ENCODE measurements at places on chromosomes 11 and 22.
A peak's percentile ranks its signal among the peaks of the same experiment; 100 is the strongest.

DNA sequence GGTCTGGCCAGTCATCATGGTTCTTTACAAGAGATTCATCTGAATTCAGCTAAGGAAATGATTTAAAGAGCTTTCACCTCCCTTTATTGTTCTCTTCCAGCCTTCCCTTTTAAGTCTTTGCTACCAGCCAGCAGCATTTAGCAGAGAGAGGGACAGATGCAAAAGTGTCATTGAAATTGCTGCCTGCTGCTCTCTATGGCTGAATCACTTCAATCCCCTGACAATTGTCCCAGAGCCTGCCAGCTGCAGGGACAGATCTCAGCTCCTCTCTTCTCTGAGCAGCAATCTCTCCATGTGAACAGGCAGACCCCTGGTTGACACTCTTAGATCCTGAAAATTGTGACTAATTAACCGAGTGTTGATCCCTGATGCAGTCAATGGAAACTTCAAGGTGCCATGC lies 816.9 kb upstream of the CCDC90B start:
- DNase-seq = no peak

GRCh38 chr22:43008509-43008908 lies 6.4 kb downstream of the PACSIN2 start:
- no peak for DNase-seq

DNA sequence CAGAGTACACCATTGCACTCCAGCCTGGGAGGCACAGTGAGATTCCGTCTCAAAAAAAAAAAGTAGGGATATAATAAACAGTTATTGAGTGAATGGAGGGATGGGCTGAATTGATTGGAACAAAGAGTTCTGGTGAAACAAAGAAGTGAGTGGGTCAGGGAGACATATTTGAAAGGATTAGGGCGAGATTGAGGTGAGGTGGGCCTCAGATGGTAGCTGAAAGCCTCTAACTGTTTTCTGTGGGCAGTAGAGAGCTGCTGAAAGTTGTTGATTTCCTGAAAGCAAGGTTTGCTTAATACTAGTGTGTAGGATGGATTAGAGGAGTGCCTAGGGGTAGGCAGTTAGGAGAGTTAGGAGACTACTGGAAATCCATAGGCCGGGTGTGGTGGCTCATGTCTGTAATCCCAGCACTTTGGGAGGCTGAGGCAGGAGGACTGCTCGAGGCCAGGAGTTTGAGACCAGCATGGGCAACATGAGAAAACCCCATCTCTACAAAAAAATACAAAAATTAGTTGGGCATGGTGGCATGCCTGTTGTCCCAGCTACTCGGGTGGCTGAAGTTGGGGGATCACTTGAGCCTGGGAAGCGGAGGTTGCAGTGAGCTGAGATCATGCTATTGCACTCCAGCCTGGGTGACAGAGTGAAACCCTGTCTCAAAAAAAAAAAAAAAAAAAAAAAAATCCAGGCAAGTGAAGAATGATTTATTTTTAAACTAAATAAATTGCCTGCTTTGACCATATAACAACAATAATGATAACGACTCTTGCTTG lies 41.4 kb upstream of the PTPRJ start:
- DNase-seq = no peak

- DNase-seq = no peak
These were observed 7.7 kb upstream of the NCR3LG1 start for GRCh38 chr11:17343907-17344306.

DNA sequence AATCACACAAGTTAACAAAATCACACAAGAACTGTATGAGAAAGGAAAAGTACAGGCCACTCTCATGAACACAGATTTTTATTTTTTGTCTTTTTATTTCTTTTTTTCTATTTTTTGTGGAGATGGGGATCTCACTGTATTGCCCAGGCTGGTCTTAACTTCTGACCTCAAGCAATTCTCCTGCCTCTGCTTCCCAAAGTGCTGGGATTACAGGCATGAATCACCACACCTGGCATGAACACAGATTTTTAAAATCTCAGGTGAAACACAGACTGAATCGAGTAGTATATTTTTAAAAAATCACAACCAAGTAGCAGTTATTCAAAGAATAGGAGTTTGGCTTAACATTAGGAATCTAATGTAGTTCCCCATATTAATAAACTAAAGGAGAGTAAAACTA lies 18.3 kb downstream of the RNF169 start:
- no peak for DNase-seq

- no peak for DNase-seq
These were observed 124.3 kb upstream of the FGF3 start for GRCh38 chr11:69943506-69943905.

DNA sequence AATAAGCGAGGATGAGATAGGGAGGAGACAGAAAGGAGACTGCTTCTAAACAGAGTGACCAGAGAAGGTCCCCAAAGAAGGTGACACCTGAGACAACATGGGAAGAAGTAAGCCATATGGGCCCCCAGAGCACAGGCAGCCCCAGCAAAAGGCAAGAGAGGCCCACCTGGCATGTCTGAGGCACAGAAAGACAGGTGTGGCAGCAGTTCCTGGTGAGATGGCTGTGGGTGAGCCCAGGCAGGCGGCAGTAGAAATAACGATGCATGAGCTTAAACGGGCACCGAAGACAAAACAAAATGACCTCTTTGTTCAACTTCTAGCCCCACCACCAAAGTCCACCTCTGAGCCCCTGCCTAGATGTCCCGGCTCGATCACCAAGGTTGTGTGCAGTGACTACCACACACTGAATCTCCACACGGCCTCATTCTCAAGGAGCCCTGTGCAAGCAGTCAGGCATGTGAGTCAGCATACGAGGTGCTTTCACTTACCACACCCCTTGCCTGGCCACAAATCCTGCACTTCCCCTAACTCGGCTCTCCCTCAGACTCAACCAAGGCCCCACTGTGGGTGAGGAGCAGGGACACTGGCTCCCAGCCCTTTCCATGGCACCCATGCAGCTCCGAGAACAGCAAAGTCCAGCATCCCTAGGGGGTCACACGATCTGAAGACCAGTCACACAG lies 77.6 kb downstream of the PACSIN2 start:
- DNase-seq = no peak

DNA sequence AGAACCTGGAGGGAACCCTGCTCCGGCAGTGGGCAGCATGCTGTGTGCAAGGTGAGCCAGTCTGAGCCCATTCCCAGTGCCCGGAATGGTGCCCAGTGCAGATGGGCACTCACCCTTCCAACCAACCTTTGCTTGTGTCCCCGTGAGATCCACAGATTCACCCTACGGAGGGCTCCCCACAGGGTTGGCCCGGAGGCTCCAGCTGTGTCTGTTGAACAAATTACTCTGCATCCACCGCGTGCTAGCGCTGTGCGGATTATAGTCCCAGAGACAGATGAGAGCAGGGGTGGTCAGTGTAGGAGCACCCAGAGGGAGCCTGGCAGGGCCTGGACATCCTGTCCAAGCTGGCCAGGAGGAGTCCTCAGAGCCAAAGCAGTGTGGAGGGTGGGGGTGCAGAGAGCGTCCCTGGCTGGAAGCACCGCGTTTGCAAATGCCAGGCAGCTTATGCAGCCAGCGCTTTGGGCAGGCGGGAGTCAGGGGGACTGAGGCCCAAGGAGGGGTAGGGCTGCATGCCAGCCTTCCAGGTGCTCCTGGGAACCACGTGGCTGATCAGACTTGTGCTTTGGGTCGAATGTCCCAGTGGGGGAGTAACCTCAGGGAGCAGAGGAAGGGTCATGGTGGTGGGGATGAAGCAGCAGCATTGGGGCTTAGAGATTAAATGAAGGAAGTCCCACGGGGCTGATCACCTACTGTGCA lies 80.5 kb downstream of the KCNQ1 start:
- no peak for DNase-seq

DNA sequence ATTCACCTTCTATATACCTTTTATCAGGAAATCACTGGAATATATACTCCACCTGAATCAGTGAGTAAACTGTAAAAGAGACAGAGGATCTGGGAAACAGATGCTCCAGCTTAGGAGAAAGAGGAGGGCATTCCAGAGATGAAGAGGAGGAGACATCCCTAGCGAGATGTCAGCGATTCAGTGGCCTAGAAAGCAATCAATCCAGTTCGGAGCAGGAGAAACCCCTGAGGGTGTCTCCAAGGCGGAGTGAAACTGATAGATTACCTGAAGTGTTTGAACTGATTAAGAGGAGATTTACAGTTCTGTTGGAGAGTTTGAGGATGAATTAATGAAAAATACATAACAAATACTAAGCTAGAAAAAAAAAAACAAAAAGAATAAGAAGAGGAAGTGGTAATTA lies 24.5 kb upstream of the TNRC6B start:
- no peak for DNase-seq

GRCh38 chr11:131206671-131207070 lies 163.7 kb upstream of the NTM start:
- DNase-seq = no peak

DNA sequence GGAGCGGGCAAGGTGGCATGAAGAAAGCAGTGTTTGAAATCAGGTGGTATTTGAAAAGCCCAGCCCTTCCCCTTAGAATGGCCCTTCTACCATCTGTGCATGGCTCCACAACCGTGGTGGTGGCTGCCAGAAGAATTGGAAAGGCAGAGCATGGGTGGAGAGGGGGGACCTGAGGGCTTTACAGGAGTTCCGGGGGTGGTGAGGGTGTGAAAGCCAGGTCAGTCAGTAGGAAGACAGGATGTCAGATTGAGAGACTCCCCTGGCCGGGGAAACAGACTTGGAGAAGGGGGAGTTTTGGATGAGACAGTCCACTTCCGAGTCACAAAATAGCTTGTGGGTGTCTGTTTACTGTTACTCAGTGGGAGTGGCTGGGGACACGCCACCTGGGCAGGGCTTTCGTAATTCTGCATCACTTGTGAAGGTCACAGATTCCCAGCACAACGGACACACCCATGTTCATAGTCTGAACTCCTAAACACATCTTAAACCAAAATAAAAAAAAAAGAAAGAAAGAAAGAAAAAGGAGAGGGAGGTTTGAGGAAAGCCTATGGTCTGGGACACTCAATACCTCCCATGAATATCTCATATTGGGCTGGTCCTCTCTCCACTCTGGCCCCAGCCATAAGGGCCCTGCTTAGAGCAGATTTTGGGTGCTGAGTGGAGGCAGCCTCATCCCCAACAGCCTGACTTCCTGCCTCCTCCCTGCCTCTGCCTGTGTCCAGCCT lies 24.4 kb upstream of the SMIM35 start:
- DNase-seq = no peak

GRCh38 chr11:20031155-20032001 lies 128.9 kb downstream of the DBX1 start:
- DNase-seq = no peak

DNA sequence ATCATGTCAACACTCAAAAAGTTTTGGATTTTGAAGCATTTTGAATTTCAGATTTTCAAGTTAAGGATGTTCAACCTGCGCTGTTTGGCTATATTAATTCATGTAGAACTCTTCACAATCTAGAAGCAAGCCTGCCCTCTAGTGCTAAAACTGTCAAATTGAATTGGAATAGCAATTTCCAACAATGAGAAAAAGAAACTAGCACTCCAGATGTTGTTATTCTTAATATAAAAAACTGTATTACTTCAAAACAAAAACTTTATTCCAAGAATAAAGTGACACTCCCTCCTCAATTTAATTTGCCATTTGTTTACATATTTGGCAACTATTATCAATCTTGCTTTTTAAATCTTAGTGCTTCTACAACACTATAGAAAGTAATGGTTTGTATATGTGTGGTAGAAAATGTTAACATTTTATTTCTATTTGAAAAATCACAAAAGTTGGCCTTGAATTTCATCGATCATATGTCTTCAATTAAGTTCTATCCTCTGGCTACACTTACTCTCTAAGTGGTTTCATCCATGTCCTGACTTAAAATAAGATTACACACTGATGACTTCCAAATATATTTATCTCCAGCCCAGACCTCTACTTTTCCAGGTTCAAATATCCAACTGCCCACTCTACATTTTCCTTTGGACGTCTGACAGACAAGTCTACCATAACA lies 36.6 kb downstream of the DCUN1D5 start:
- no peak for DNase-seq

DNA sequence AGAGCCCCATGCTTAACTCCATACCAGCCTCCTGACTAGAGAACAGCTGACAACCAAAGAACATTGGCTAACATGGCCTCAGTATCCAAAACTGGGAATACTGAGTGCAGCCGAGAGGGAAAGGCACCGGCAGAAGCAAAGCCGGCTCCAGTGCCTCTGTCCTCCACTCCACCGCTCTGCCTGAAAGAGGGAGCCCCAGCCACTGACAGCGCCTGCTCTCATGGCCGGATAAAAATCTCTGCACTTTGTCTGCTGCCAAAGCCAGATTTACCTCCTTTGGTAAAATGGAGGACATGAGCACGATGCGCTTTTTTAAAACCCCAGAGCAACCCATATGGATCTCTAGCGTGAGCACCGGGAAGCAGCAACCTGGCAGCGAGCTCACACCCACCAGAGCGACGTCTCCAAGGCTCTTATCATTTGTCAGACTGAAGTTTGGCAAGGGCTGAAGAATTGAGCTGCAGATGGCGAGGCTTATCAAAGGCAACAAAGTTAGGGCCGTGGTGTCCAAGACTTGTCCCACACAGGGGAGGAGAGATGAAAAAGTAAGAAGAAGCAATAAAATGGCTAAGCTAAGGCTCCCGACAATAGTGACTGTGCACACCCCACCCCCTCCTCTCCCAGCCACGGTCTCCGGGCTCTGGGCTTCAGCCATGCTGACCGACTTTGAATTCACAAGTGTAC lies 71.4 kb downstream of the EFCAB6 start:
- no peak for DNase-seq

DNA sequence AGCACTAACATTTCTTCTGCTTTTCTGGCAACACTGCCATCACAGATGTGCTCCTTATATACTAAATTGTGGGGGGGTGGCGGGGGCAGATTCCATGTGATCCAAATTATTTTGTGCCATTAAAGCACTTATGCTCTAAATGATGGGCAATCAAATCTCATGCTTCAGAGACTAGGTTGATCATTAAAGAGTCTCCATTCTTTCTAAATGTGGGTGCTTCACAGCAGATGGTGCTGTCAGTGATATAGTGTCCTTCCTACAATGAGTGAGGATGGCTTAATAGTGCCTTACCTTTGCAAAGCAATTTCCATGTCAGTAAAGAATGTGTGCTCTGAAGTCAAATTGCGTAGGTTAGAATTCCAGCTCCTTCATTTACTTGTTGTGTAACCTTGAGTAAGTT lies 589.8 kb downstream of the ETS1 start:
- no peak for DNase-seq

- peak; percentile 69 for DNase-seq
These were observed 196.3 kb upstream of the ARHGAP20 start for GRCh38 chr11:110908401-110909105.

GRCh38 chr11:8383227-8383626 lies 119.5 kb upstream of the LMO1 start:
- DNase-seq = no peak

Measured in keratinocyte (primary cell).